Subcutaneous adipose tissue (tissue), 4 donors: ENCODE measurements at places on chromosomes 6 and 20. TPM values are rescaled to one million over a fixed set of nuclear protein-coding genes. Genes with fewer than 3 reads are reported as not detected.

Gene LY6G6D
- not detected for total RNA-seq

Gene FOXF2
- 0.75 TPM for total RNA-seq

Gene TSHZ2
- 40.1 TPM for total RNA-seq

Gene EGFL8
- total RNA-seq, result 13.0 TPM

Gene C20orf96
- 3.1 TPM for total RNA-seq

Gene TUBB1
- not detected for total RNA-seq

Gene LAMA2
- 331 TPM for total RNA-seq

Gene GABRR2
- not detected for total RNA-seq

Gene CNKSR3
- 5.5 TPM for total RNA-seq

Gene AGER
- total RNA-seq, result 5.5 TPM

Gene GABRR1
- total RNA-seq, result not detected

Gene ANGPT4
- 2.3 TPM for total RNA-seq

Gene CLDN20
- total RNA-seq, result not detected

Gene CST2
- not detected for total RNA-seq

Gene TPX2
- 0.49 TPM for total RNA-seq

Gene PRSS16
- not detected for total RNA-seq

Gene FAM83C
- total RNA-seq, result not detected

Gene SEL1L2
- total RNA-seq, result not detected

Gene MAN1A1
- total RNA-seq, result 462 TPM

Gene LY6G6F
- not detected for total RNA-seq

Gene PRRT1
- 0.34 TPM for total RNA-seq

Gene PLCB4
- total RNA-seq, result 11.5 TPM

Gene TBXT
- not detected for total RNA-seq

Gene KCNK16
- not detected for total RNA-seq

Gene NELFE
- total RNA-seq, result 96.6 TPM

Gene SLC17A3
- total RNA-seq, result not detected

Gene HLA-DPA1
- 155 TPM for total RNA-seq

Gene PLA2G7
- 2.4 TPM for total RNA-seq

Gene DSP
- 2.2 TPM for total RNA-seq

Gene BMP7
- 0.82 TPM for total RNA-seq

Gene MUC22
- total RNA-seq, result not detected

Gene ADGRG6
- 18.9 TPM for total RNA-seq

Gene MAP7
- total RNA-seq, result 4.6 TPM

Gene MAFB
- 74.0 TPM for total RNA-seq

Gene PI16
- total RNA-seq, result 12.7 TPM

Gene SYCP2L
- 1.0 TPM for total RNA-seq

Gene DYNLT2
- total RNA-seq, result 1.6 TPM

Gene TOX2
- total RNA-seq, result 8.1 TPM

Gene PLG
- total RNA-seq, result not detected

Gene CPNE5
- total RNA-seq, result 1.3 TPM

Gene PXDC1
- total RNA-seq, result 125 TPM

Gene PRICKLE4
- total RNA-seq, result 4.8 TPM

Gene SRSF12
- total RNA-seq, result 0.17 TPM

Gene MAPK13
- 3.1 TPM for total RNA-seq

Gene PLEKHG1
- 25.3 TPM for total RNA-seq

Gene FAM184A
- 6.6 TPM for total RNA-seq

Gene TMEM244
- total RNA-seq, result not detected

Gene LIME1
- total RNA-seq, result 5.3 TPM

Gene SDC4
- total RNA-seq, result 37.4 TPM

Gene TRIM40
- not detected for total RNA-seq

Gene ABCF1
- total RNA-seq, result 34.7 TPM

Gene MLN
- total RNA-seq, result not detected

Gene FAXC
- not detected for total RNA-seq

Gene SLC13A3
- 0.98 TPM for total RNA-seq

Gene RAET1G
- not detected for total RNA-seq

Gene PROKR2
- total RNA-seq, result not detected

Gene HCRTR2
- not detected for total RNA-seq

Gene AVP
- total RNA-seq, result 4.6 TPM

Gene UNC5CL
- total RNA-seq, result 1.7 TPM
